ENCODE measurements at places on chromosomes 7 and 10. TPM values are rescaled to one million over a fixed set of nuclear protein-coding genes. Genes with fewer than 3 reads are reported as not detected.

- no peak for DNase-seq
These were observed 170.6 kb downstream of the PRKG1 start for GRCh38 chr10:51244748-51245490.

DNA sequence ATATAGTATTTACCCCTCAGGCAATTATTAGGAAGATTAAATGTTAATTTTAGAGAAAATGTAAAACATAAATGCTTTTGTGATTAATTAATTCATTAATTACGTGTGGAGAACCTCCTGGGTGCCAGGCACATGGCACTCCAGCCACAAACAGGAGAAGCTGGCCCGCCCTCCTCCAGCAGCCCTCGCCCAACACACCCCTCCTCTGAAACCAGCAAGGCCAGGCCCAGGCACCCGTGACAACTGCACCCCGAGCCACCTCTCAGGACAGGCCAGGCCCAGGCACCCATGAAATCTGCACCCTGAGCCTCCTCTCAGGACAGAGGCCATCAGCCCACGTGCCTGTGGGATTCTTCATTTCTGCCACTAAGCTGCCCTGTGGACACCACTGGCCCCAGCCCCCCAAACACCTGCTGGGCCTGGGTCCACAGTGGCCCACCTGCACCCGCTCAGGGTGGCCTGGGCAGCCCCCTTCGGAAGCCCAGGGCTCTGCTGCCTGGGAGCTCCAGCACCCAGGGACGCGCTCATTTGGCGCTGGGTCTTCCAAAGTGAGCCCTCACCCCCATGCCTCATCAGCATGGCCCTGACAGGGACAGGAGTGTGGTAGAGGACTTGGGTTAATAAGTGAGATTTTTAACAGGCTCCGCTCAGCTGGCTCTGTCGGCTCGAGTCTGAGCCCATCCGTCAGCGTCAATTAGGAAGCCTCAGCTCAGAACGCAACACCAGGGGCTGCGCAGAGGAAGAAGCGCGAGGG is 482.1 kb downstream of the DNAJB6 start:
- no peak for DNase-seq

- no peak for DNase-seq
These were observed 58.7 kb upstream of the TMEM106B start for GRCh38 chr7:12152196-12152918.

DNA sequence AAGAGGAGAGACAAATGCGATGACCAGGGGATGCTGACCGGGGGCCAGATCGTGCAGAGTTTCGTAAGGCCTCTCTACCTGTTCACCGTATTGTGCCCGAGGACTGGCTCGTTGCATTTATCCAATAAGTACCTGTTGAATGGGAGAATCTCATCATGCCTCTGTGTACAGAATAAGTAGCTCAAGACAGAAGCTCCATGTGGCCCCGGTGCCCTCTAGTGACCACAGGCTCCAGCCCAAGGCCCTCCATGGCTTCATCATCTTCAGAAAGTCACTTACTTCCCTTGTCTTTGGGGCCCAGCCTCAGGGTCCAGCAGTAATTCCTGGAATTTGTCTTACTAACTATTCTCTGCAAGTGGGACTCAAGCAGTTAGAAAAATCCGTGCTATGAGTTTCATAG is 151.0 kb downstream of the CHN2 start:
- peak; percentile 50 for DNase-seq

GRCh38 chr7:99623091-99623693 is 6.4 kb downstream of the ZSCAN25 start:
- DNase-seq, result peak; percentile 65

GRCh38 chr10:124867304-124867703 is 65.7 kb downstream of the ABRAXAS2 start:
- DNase-seq, result peak; percentile 21

- DNase-seq, result peak; percentile 46
These were observed 7.6 kb upstream of the GRID2IP start for GRCh38 chr7:6558837-6559236.

DNA sequence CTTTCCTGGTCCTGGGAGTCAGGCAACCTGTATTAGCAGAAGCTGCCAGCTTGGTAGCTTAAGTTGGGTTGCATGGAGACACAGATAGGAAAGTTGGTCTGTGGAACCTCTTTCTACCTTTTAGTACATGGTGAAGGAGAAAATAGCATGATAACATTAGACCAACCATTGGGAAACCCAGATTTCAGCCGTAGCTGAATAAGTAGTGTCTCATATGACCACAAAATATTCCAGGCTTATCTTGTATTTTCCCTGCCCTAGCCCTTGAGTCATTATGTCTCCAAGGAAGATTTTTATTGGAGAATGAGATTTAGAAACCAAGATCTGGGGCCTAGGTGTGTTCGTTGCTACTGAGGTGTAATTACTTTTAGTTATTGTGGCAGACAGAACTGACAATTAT is 67.2 kb downstream of the CCSER2 start:
- no peak for DNase-seq

The AKR1C8 gene
- total RNA-seq, result not detected

The OGDHL gene
- total RNA-seq, result 0.73 TPM

The MRC1 gene
- total RNA-seq, result 0.04 TPM

The CALCR gene
- total RNA-seq, result not detected

The PILRB gene
- 37.5 TPM for total RNA-seq

Data from activated CD4-positive, alpha-beta T cell treated with anti-CD3 and anti-CD28 coated beads for 36 hours (primary cell).